ENCODE measurements at places on chromosomes 3 and 15.

DNA sequence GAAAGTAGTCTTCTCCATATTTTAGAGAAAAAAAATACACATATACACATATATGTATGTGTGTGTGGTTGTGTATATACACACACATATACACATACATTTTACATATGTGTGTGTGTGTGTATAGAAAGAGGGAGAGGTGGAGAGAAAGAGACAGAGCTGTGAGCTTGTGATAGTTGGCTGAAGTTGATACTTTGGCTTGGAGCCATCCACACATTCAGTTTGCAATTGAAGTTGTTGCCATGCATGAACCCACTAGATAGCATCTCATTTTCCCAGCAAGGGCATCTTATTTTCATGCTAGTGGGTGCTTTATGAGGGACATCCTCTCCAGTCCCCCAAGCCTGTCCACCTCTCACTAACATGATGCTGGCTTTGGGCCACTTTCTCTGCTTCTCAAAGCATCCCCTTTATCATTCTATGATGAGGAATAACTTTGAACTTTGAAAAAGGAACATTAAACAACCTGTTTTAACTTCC lies 228.6 kb downstream of the ZNF621 start:
- DNase-seq, result no peak

GRCh38 chr3:99915906-99916432 lies 98.3 kb downstream of the CMSS1 start:
- no peak for DNase-seq

DNA sequence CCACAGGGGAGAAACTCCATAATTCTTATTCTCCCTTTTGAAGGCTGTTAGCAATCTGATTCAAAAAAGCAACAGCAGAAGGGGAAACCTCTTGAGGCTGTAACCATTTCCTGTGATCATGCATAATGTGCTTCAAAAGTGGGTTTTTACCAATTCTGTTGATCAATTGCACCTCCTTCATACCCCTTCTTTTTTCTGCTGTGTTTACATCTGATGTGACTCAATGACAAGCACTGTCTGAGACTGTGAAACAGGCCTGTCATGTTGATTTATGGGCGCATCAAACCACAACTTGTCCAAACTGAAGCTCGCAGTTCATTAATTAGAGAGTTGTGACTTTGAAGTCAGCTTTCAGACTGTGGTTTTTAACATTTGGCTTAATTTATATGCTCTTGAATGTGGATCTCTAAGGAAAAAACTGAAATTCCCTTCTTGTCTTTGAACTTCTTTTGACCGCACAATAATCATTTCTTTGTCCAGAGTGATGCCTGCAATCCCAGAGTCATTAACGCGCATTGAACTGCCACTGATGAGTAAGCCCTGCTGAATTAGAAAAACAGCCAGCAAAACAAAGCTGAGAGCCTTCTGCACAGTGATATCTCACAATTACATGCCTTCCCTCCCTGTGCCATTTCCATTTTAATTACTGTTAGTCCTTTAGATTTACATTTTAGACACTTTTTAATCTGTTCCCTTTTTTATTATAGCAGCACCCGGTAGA lies 532.8 kb downstream of the FOXP1 start:
- DNase-seq, result no peak

- DNase-seq, result no peak
Measured at GRCh38 chr15:49895347-49896223, 223.4 kb downstream of the ATP8B4 start.

DNA sequence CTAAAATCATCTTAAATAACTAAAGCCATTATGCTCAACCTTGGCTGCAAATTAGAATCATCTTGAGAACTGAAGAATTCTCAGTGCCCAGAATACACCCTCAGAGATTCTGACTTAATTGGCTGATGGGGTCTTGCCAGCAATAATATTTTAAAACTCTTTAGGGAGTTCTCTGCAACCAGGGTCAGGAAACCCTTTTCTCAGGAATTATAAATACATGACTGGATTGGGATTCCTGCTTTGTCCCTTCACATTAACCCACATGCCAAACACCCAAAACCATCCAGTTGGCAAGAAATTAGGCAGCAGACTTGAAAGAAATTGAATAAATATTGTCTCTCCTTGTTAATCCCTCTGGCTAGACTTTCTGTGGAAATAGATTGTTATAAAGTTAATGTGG lies 482.3 kb upstream of the NECTIN3 start:
- no peak for DNase-seq

- DNase-seq, result no peak
Measured at GRCh38 chr3:64111872-64112271, 88.6 kb upstream of the PSMD6 start.

GRCh38 chr15:25811481-25811906 lies 51.6 kb downstream of the ATP10A start:
- no peak for DNase-seq

DNA sequence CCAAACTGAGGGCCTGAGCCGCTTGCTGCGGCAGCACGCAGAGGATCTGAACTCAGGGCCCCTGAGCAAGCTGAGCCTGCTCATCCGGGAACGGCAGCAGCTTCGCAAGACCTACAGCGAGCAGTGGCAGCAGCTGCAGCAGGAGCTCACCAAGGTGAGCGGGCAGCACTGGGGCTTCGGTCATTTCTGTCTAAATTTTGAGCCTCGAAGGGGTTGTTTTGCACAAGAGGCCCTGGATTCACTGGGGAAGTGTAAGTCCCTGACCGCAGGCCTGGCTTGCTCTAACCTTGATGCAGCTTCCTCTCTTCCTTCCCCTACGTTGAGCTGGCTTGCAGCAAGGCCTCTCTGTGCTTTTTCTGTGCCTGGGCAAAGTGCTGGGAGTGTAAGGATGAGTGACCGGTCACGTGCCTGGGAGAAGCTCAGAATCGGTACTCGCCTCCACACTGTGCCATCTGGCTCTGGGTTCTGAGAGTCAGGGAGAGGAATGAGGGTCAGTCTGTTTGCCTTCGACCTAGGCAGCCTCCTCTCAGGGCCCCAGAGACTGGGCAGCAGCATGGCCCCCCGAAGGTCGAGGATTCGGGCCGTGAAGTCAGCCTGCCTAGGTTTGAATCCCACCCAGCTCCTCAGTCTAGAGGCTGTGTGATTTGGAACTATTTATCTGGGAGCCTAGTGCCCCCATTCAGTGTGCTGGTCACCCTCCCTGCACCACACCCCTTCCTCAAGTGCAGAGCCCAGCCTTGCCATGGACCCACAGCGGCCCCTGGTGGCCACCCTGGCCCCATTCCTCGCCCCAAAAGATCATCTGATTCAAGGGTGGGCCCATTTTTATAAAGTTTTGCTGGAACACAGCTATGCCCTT lies 1.4 kb downstream of the FES start:
- peak; percentile 86 for DNase-seq

DNA sequence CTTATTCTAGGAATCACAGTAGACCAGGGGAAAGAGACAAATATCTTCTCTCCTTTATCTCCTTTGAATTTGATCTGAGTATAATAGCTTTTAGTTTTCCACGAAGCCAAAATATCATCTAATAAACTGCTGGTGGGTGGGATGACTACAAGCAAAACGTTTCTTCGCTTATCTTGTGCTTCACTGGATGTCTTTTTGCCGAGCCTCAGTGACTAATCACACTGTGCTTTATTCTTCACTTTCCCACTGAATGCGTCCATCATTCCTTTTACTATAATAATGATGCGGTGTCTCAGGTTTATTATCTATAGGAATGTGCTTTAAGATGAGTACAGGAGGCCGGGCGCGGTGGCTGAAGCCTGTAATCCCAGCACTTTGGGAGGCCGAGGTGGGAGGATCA lies 32.5 kb downstream of the CEP152 start:
- no peak for DNase-seq

DNA sequence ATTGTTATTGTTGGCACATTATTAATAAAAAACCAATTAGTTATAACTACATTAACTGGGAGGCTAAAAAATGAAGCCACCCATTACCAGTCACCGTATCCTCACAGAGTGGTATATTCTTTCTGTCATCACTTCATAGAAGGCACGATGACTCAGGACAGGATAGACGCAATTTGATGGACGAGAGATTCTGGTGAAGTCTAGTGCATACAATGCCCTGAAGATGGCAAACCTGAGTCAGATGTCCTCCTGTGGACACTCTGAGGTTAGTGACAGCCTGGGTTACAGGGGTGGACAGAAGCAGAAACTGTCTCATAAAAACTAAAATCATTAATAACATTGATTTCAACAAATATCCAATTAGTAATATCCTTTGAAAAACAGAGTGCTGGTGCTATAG lies 150.3 kb downstream of the SLC9A9 start:
- no peak for DNase-seq

GRCh38 chr15:51681303-51681963 lies at the start of gene SCG3:
Gene SCG3 (plus strand): TSS chr15:51681503. CDS start chr15:51681756, 253 bp downstream.
- peak; percentile 44 for DNase-seq

DNA sequence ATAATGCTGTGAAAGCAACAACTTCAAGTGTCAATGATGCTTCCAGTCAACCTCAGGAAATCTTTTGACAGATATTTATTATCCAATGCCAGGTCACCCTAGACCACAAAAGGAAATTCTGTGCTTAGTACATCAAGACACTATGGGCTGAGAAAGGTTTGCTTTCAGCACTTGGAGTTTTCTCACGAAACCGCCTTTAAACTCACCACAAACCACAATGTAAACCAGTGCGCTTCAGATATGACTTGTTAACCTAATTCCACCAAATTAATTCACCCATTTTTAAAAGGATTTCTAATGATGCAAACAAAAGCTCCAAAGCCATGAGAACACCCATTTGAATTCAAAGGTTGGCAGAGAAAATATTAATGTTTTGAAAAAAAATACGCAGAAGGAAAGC lies 292.9 kb upstream of the NR2F2 start:
- DNase-seq, result no peak

DNA sequence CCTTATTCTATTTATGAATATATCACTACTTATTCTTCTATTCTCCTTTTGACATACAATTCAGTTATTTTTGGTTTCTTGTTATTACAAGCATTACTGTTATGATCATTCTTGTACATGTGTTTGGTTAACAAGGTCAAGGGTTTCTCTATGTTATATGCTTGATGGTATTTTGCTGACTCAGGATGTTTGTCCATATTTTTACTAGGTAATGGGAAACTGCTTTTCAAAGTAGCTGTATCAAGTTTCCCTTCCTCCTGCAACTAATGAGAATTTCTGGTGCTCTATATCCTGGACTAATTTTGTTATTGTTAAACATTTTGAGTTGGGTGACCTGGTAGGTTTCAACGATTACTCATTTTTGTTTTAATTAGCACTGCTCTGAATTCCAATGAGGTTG lies 841.0 kb downstream of the OTOL1 start:
- no peak for DNase-seq

DNA sequence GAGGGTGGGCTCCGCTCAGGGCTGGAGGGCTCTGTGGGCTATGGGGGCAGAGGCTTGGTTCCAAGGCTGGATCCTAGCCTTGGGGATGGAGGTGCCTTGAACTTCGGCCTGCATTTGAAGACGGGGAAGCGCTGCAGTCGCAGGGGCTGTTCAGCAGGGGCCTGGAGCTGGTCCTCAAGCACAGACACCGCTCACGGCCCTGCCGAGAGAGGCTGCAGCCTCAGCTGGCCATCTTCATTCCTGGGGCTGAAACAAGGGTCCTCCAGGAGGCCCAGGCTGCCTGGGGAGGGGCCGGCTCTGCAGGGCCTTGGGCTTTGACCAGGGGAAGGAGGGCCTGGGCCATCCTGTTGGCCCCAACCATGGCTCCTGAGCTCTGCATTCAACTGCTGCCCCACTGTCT lies 25.6 kb upstream of the PLXND1 start:
- DNase-seq, result no peak

DNA sequence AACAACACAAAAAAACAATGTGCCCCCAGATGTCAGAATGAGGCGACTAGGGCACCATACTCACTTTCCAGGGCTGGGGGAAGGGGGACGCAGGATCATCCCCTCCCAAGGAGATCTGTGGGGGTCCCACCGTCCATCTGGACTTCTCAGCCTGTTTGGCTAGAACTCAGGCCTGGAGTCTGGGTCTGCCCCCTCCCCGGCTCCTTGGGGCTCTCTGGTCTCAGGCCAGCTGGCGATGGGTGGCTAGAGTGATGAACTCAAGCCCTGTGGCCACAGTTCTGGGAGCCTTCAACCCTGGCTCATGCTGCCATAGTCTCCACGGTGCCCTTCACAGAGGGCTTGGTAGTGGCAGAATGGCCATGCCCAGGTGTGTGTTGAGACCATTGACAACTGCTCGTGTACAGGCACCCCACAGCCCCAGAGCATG lies 13.6 kb downstream of the ZBTB47 start:
- DNase-seq, result no peak

DNA sequence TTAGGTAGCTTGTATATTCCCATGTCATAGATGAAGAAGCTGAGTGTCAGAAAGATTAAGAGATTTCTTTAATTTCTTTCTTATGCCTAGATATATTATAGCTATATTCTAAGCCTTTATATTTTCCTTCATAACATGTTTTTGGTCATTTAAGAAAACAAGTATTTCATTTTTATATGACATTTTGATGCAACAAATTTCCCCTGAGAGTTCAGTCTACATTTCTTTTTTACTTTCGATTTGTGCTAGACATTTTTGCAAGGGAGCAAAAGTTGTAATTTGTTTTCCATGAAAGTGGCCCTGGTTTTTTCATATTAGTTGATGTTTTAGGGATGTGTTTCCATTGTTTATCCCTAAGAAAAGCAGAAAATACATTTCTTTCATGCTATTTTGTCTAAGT lies 344.9 kb downstream of the NLGN1 start:
- DNase-seq, result no peak

DNA sequence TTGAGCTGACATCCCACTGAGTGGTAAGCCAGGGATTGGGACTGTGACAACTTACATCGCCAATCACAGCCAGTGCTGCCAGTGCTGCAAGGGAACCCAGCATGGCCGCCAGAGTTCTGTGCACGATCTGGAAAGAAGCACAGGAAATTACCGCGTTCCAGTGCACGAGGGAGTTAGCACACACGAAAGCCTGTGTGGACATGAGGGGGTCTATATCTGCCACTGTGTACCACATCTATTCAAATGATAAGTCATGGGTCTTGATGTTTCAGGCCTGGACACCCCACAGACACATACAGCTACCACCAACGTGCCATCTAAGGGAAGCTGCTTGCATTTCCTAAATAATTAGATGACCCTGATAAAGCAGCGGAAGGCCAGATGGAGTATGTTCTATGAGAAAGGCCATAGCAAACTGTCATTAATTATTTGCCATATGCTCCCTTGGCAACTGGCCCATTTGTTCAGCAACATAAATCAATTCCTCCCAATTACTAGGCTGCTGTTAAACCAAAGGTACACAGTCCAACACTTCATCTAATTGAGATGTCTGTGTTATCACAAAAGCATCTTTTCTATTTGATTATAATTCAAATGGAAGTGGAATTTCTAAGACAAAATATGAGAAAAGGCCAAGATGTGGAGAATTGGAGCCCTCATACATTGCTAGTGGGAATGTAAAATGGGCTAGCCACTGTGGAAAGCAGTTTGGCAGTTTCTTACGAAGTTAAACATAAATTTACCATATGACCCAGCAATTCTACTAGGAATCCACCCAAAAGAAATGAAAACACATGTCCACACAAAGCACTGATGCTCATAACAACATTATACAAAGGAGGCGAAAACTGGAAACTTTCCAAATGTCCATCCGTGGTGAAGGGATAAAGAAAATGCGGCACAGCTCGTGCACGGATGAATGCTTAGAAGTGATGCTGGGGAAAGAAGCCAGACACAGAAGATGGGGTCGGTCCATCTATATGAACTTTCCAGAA lies 108.3 kb downstream of the OCA2 start:
- DNase-seq, result no peak

- DNase-seq, result no peak
Measured at GRCh38 chr3:15541371-15541770, 19.9 kb upstream of the COLQ start.

GRCh38 chr3:137764001-137764433 lies at the start of gene SOX14:
Gene SOX14 (plus strand): TSS chr3:137764315. CDS start chr3:137764785, 470 bp downstream.
- no peak for DNase-seq
